ENCODE measurements at places on chromosomes 7 and 10.

- DNase-seq: no peak
Observed at GRCh38 chr10:113111900-113112853, 162.1 kb downstream of the TCF7L2 start.

GRCh38 chr7:78435355-78435754, 636.8 kb downstream of the PHTF2 start:
- DNase-seq: no peak

- no peak for DNase-seq
Observed at GRCh38 chr10:114746531-114746930, 75.0 kb upstream of the FHIP2A start.

- DNase-seq: no peak
Observed at GRCh38 chr10:132543916-132544743, 6.5 kb downstream of the INPP5A start.

GRCh38 chr7:142801601-142802295, 31.0 kb downstream of the PRSS2 start:
- DNase-seq: no peak

- no peak for DNase-seq
Observed at GRCh38 chr7:26143298-26144048, 8.5 kb upstream of the NFE2L3 start.

GRCh38 chr7:94344826-94345225, 49.9 kb upstream of the COL1A2 start:
- no peak for DNase-seq

GRCh38 chr7:101699399-101699798, 70.3 kb upstream of the MYL10 start:
- DNase-seq: no peak

Measured in GM12891 (cell line).